ENCODE measurements at places on chromosomes 1 and 21.

DNA sequence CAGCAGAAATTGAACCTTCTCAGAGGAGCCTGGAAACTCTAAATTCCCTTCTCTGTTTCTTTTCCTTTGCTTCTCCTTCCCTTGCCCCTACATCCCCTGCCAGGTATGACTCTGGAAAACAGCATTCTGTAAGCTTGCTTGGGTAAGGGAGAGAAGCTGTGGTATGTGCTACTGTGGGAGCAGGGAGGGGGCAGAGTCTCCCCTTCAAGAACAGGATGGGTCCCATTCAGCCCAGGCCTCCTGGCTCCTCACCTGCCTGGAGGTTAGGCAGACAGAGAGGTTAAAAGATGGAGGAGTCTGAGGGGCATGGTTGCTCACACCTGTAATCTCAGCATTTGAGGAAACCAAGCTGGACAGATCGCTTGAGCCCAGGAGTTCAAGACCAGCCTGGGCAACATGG, 40.6 kb upstream of the UBE2U start:
- no peak for DNase-seq

- DNase-seq = no peak
These were observed 42.5 kb downstream of the NEK2 start for GRCh38 chr1:211632808-211633523.

DNA sequence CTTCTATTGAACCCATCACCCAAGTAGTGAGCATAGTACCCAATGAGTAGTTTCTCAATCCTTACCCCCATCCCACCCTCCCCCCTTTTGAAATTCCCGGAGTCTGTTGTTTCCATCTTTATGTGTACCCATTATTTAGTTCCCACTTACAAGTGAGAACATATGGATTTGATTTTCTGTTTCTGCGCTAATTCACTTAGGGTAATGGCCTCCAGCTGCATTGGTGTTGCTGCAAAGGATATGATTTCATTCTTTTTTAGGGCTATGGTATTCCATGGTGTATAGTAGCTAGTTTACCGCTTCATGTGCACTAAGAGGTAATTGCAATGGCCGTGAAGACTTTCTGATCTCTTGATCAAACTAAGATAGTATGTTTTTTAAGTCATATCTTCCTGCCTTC, 107.5 kb upstream of the SERTAD4 start:
- no peak for DNase-seq

GRCh38 chr1:229344139-229344538, 1.3 kb upstream of the CCSAP start:
- no peak for DNase-seq

DNA sequence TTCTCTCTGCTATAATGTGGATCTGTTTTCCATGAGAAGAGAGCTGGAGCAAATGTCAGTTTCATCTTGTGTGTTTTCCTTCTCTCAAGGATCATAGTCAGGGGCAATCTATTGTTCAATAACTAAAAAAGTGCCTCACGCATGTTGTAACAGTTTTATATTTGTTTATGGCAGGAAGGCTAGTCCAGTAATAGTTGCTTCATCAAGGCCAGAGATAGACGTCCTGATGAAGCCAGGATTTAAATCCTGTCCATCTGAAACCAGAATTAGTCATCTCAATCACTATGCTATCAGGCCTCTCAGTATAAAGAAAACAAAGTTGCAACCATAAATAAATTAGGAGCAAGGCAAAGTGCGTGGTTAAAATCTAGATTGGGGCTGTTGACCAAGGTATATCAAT, 30.2 kb upstream of the DUSP10 start:
- DNase-seq = no peak

DNA sequence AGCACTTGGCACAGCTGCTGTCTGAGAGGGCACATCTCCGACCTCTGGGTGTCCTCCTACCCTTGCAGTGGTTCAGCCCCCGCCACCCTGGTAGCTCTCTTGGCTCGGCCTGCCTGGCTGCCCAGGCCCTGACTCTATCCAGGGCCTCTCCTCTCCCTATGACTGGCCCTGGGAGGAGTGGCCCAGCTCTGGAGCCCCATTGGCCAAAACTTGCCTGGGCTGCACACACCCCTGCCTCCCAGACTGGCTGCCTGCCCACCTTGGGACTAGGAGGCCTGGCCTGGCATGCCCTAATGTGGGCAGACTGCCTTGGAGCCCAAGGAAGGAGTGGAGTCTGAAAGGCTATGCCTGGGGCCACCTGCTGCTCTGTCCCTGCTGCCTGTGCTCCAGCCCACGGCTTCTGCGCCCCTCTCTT, 33.6 kb downstream of the ACOT11 start:
- no peak for DNase-seq

- no peak for DNase-seq
These were observed 827.6 kb upstream of the ADGRL2 start for GRCh38 chr1:80973101-80973500.

DNA sequence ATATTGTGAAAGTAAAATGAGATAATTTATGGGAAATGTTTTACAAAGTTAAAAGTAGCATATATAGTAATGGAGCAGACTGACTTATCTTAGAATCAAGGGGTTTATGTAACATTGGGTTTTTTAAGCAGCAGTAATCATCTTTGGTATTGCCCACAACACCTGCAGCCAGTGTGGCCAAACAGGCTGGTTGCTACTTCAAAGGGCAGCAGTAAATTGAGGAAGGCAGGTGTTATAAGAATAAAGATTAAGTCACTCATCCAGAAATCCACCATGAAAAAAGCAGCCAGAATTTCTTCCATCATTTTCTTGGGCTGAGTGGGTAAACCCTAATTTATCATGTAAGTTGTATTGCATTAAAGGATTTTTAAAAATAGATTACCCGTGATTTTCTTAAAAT, 16.7 kb downstream of the DYNLT5 start:
- no peak for DNase-seq

DNA sequence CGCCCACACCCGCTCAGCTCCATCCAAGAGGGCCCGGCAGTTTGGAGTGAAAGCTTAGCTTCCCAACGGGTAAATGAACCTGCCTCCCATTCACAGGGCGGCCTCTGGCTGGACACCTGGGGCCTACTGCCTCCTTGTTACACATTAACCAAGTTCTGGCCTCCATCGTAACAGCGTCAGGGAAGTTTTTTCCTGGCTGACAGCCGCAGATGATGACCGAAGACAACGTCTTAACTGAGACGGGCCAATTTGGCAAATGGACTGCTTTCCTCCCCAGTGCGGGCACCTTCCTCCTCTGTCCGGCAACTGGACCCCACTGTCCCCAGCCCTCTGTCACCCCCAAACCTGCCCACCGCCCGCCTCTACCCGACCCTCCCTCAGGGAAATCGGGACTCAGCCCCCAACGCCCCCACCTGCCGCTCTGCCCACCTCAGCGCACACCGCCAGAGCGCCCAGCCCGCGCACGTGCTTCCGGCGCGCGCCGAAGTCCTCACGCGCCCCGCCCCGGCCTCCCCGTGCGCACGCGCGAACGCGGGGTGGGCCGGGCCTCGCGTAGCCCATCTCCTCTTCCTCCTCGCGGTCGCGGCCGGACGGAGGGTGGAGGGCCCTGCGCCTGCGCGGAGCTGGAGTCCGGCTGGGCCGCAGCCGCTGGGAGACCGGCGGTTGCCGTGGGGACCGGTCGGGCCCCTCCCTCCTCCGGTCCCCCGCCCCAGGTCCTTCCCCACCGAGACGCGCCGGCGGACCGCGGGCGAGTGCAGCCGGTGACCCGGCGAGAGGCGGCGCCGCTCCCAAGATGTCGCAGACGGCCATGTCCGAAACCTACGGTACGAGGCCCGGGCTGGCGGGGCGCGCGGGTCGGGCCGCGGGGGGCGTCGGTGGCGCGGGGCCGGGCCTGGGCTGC, at the start of gene RAB4A:
TSS of gene RAB4A (plus strand) at position 565 of the 901 bp plus-strand sequence. CDS start at position 794, 229 bp downstream.
- DNase-seq = peak; percentile 74

GRCh38 chr1:36775716-36776115, 258.6 kb downstream of the GRIK3 start:
- DNase-seq = no peak

- DNase-seq = no peak
These were observed 79.6 kb upstream of the GCLM start for GRCh38 chr1:93988634-93989350.

DNA sequence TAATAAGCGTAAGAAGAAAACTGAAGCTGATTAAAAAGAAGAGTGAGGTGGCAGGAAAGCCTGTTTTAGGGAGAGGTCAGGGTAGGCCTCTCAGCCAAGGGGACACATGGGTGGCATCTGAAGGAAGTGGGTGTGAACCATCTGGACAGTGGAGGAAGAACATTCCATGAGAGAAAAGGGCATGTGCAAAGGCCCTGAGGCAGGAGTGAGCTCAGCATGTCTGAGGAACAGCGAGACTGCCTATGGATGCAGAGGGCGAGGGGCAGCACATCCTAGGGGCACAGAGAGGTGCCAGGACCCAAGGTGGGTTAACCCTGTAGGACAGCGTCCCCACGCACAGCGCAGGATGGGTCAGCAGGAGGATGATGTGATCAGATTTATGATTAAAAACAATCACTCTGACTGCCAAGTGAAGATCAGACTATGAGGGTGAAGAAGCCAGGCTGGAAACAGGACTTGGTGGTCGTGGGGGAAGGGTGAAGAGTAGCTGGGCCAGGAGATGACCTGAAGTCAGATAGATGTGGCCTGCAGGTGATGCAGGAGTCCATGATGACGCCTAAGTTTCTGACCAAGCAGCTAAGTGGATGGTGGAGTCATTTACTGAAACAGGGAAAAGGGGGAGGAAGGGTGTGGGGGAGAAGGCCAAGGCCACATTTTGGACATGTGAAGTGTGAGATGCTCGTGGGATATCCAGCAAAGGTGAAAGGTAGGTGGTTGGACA, 37.9 kb downstream of the PABPC4 start:
- no peak for DNase-seq

- DNase-seq = no peak
These were observed 376.9 kb downstream of the GPATCH2 start for GRCh38 chr1:217253985-217254384.

DNA sequence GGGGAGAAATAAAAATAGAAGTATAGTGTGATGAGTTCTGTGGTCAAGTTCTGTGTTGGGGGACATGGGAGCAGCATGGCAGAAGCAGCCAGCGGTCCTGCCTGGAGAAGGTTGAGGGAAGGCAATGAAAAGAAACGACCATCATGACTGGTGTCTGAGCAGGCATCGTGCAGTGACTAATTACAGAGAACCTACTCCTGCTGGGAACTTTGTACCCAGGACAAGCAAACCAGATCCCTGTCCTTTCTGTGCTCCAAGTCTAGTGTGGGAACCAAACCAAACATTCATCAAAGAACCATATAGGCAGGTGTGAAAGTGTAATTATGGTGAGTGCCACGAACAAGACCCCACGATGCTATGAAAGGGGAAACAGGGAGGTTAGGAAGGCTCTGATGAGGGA, 25.8 kb downstream of the KIAA0040 start:
- DNase-seq = no peak

- DNase-seq = peak; percentile 93
These were observed at the start of gene TIPRL for GRCh38 chr1:168178638-168179437. TSS of gene TIPRL (plus strand) at chr1:168178962. CDS start at chr1:168179078, 116 bp downstream.

GRCh38 chr1:178121883-178122282, 28.0 kb downstream of the RASAL2 start:
- DNase-seq = no peak

DNA sequence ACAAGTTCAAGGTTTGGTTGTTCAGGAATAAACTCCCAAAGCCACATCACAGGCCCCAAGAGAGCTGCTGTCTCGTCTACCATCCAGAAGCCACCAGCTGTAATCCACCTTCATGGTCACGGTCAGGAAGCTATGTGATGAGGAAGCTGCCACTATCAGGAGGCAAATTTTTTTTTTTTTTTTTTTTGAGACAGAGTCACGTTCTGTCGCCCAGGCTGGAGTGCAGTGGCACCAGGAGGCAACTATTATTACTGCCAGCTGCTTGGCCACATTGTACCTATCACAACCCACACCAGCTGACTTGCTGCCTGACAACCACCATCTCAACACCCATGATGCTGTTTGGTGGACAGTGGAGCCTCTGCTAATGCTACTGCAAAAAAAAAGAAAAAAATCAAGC, 124.1 kb downstream of the OMA1 start:
- DNase-seq = no peak

DNA sequence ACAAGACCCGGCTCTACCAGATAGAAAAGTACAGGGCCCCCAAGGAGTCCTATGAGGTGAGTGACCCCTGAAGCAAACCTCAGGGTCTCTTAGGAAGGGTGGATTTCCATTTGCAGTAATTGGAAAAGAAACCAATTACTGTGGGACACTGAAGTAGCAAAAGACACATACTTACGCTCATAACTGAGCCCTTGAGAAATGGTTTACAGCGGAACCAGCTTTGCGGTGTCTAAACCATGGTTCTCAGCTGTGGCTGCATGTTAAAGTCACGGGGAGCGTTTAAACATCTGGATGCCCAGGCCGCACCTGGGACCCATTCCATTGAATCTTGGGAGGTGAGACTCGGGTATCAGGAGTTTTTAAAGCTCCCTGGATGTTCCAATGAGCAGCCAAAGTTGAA, 110.7 kb downstream of the HUNK start:
- DNase-seq = no peak

DNA sequence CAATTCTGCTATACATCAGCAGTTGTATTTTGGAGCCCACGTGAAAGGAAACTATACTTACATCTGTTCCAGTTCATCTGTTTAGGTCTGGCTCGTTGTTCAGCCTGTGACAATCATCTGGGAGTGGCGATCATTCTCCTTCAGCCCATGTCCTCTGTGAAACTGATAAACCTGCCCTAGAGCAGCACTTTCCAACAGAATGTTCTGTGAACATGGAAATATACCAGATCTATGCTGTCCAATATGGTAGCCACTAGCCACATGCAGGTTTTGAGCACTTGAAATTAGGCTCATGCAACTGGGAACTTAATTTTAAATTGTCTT, 24.5 kb upstream of the COQ8A start:
- DNase-seq = no peak

GRCh38 chr21:43375837-43376477, 51.0 kb downstream of the SIK1 start:
- no peak for DNase-seq

DNA sequence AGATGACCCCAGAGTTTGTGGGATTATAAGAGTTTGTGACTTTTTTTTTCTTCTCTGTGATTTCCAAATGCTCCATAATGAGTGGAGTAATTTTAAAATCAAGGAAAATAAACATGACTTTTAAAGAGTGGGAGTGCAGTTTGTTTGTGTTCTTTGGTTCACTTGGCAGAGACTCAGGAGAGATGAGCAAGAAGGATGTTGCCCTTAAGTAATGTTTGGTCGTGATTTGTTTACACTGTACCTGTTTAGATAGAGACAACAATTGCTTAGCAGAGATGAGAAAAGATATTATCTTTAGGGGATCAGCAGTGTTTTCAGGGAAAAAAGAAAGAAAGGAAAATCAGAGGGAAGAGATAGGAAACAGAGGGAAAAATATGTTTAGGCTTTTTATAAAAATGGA, 170.8 kb downstream of the ADSS2 start:
- DNase-seq = no peak

DNA sequence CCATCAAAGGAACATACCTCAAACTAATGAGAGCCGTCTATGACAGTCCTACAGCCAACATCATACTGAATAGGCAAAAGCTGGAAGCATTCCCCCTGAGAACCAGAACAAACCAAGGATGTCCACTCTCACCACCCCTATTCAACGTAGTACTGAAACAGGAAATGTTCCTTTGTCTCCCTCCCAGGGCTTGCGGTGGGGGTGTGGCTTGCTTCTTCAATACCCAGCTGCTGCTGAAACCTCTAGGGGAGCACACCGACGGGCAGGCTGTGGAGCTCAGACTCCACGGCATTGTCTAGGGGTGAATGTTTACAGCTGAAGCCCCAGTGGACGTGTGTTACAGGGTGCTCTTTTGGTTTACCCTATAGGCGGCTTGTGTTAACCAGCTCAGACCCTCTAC, 30.5 kb upstream of the B3GALT2 start:
- DNase-seq = no peak

GRCh38 chr1:18417316-18418269, 63.1 kb upstream of the KLHDC7A start:
- DNase-seq = no peak

GRCh38 chr1:3440711-3441409, 13.6 kb upstream of the ARHGEF16 start:
- no peak for DNase-seq
